Fibroblast of villous mesenchyme (primary cell): ENCODE measurements at places on chromosomes 11 and 22.

GRCh38 chr22:32222991-32223390 lies 18.1 kb upstream of the RFPL2 start:
- DNase-seq = no peak

GRCh38 chr11:96205460-96205809 lies 137.6 kb downstream of the MAML2 start:
- DNase-seq = no peak

DNA sequence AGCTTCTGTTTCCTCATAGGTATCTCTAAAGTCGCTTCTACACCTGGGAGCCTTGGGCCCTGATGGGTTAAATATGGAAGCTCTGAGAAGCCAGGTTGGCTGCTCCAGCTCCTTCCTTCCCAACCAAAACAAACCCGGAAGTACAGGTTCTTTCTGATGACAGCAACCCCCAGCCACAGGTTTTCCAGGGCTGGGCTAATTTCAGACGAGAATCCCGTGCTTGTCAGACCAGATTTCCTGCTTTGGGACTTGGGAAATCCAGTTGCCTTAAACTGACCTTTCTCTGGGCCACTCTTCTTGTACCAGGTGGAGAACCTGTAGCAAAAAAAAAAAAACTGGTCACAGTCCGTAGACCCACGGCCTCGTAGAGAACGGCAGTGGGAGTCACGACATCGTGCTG lies 51.9 kb downstream of the RBX1 start:
- no peak for DNase-seq

DNA sequence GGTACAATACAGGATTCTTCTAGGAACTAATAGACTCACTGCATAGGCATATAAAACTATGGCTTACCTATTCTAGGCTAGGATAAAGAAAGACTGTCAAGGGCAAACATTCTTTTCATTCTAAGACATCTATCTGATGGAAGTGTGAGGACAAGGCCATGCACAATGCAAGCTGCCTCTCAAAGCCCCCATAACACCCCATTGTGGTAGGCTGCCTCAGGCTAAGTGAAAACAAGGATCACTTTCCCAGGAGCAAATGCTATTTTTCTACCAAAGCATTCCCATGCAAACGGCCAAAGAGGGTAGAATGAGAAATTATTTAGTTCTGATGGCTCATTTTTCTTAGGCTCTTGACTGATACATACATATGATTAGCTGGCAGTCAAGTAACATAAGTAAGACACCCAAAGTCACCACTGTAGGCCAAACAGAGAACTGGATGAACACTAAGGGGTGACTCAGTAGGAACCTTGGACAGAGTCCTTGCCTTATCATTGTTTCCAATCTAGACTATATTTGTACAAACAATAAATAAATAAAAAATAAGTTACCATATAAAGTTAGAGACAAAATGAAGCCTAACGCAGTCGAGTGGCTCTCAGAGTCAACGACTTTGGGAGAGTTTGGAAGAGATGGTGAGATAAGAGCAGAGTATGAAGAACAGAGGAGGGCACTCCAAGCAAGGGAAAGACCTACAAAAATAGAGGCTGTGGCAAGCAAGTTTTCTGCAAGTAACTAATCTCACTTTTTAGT lies 303.6 kb downstream of the SBF2 start:
- DNase-seq = peak; percentile 71

DNA sequence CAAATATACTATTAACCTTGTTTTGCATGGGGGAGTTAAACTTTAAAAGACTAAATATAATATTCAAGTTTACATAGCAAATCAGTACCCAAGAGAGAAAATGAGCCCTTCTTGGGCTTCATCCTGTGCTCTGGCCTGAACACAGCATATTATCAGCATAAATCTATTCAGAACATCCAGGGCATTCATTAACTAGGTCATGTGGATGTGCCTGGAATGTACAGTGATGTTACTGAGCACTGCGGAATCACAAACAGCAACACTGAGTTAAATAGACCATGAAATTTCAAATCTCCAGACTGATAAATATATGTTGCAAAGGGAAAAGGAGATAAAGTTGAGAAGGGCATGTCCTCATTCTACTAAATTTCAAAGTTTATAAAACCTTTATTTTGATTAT lies 426.4 kb downstream of the AASDHPPT start:
- DNase-seq = peak; percentile 13

DNA sequence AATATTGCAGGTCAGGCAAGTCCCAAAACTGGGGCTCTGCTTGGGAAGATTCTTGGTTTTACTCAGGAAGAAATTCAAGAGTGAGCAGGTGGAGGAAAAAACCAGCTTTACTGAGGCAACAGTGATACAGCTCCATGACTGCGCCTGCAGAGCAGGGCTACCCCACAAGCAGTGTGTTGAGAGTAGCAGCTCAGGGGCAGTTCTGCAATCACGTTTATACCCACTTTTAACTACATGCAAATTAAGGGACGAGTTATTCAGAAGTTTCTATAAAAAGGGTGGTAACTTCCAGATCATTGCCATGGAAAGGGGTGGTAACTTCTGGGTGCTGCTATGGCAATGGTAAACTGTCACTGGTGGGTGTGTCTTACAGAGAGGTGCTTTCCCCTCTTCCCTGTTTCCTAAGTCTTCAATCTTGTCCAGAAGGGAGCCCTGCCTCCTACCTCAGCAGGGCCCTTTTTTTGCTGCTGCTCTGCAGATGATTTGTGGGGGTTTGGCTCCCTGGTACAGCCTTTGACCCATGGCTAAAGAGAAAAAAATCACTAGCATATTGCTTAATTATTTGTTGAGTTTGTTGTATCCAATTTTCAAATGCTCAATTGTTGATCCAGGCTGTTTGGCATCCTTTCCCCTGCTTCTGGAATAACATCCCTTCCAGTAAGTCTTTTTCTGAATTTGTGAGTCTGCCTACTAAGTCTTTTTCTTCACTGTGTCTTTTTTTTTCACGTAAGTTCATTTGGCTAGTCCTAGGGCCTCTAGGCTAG lies 30.0 kb upstream of the ME3 start:
- no peak for DNase-seq

DNA sequence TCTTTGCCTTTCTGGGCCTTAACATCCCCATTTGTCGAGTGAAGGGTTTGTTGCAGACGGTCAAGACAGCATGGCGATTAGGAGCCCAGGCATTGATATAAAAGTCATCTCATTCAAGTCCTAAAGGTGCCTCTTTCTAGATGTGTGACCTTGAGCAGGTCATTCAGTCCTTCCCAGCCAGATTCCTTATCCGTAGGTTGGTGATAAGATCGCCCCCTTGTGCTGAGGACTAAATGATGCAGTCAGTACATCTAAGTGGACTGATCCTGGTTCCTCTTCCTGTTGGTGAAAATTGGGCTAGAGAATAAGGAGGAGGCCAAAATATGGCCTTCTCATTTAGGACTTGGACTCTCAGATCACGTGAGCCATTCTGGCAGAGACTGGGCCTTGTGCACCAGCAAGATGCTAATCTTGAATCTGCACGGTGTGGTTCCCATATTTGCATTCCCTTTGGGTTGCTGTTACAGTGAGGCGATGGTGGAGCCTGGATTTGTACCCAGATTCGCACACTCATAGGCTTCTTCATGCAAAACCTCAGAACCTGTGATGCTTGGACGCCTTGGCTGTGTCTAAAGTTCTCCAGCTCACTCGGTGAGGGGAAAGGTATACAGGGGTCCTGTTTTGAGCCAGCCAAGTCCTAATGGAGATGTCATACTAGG lies 156.8 kb downstream of the MYO18B start:
- DNase-seq = no peak

DNA sequence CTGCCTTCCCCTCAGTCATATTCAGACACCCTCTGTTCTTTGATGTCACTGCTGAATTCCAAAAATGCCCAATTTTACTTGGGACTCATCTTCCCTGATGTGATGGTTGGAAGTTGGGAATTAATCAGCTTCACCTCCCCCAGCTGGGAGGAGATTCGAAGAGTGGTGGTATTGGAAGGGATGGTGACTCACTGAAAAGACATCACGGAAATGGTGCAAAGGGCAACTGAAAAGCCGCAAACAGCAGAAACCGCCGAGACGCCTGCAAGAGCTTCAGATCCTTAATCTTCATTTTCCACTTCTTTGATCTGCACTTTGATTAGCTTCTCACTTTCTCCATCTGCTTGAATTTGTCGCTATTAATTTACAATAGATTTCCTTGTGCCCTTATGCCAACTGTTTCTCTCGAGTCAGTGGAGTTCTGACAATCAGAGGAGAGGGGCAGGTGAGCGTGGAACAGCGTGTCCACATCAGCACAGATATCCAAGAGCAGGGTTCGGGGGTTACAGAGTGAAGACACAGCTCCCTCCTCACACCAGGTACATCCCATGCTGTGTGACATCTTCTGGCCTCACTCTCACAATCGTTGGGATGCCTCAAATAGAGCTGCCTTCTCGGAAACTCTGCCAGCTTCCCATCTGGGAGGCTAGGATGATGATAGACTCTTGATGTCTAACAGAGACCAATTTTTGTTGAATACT lies 325.4 kb downstream of the BRD1 start:
- DNase-seq = no peak

DNA sequence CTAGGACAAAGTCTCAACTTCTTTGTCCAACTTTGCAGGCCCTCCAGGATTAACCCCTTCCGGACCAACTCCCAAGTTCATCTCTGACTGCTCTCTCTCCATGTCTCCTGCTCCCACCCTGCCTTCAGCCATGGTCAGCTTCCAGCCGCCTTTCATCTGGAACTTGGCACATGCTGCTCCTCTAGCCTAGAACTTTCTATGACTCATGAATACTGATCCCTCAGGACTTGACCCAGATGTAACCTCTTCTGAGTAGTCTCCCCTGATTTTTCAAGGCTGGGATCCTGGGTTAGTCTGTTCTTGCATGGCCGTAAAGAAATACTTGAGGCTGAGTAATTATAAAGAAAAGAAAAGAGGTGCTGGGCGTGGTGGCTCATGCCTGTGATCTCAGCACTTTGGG lies 5.2 kb upstream of the SLC15A3 start:
- peak; percentile 48 for DNase-seq

DNA sequence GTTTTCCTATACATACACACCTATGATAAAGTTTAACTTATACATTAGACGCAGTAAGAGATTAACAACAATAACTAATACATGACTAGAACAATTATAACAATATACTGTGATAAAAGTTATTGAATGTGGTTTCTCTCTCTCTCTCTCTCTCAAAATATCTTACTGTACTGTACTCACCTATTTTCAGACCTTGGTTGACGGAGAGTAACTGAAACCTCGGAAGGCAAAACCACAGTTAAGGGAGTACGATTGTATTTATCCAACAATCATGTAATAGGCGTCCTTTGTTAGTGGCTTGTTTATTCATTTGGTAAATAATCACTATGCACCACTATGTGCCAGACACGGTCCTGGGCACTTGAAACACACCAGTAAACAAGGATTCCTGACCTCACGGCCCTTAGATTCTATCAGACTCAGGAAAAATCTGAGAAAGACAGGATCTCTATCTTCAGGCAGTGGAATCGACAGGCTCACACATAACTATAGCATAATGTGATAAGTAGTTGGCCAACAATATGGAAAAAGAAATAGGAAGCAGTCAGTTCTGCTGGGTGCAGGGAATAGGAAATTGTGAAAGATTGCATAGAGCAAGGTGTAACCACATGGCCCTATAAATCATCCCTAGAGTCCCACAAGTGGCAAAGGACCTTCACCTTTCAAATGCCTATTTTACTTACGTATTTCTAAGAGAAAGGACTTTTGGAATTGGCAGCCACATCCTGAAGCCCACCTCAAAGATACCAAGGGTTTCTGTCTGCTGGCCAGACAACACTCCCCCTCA lies 12.0 kb downstream of the ETS1 start:
- peak; percentile 42 for DNase-seq

DNA sequence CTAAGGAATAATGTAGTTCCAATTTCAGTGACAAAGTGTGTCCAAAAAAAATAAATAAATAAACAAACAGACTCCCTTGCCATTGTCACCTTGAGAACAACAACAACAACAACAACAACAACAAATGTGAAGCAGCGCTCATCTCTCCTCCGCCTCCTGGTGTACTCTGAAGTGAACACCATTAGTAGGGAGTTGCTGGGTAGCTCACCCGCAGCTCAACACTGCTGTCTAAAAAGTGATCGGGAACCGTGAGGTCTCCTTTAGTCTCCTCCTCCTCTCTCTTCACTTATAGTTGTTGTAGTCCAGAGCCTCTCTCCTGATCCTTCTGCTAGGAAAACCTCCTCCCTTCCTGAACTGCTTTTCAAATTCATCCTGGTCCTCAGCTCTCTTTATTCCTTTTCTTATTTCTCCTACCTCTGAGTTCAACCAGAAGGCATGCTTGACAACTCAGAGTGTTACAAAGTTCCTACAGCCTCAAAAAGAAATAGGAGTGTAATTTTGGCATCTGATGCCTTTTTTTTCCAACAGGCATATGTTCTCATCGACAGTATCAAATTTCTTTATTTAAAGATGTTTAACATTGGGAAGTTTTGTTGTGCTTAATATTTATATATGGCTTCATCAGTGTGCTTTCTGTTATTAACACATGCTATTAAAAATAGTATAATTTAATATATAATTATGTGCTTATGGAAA lies 215.1 kb downstream of the PGR start:
- DNase-seq = no peak

DNA sequence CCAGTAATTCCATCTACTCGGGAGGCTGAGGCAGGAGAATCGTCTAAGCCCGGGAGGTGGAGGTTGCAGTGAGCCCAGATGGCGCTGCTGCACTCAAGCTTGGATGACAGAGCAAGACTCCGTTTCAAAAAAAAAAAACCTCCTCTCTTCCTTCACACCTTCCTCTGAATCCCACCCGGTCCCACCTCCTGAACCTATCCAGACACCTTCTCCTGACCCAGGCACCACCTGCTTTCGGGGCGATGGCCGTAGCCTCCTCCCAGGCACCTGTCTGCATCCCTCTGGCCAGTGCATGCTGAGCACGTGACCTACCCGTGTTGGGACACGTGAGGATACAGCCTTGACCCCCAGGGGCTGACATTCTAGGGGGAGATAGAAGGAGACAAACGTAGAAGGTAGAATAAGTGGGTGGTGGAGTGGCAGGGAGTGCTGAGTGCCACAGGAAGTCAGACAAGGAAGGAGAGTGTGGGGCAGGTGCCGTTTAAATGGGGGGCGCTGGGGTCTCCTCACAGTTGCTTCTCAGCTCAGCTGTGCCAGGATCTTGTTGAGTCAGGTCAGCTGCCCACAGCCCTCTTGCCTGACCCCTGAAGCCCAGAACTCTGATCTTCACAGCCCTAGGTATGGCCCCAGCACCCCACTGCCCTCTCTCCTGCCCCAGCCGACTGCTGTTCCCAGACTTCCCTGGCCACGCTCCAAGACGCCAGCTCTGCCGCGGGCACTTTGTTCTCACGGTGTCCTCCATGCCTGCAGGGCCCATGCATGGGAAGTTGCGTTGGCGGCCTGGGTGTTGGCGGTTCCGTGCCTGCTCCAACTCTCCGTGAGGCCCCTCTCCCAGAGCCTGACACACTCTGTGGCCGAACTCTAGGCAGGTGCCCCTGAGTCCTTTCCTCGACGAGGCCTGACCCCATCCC lies 1.2 kb upstream of the MIOX start:
- DNase-seq = no peak
